ENCODE measurements at places on chromosomes 16 and 17.

GRCh38 chr17:53093391-53093790 lies 729.3 kb upstream of the KIF2B start:
- no peak for DNase-seq

DNA sequence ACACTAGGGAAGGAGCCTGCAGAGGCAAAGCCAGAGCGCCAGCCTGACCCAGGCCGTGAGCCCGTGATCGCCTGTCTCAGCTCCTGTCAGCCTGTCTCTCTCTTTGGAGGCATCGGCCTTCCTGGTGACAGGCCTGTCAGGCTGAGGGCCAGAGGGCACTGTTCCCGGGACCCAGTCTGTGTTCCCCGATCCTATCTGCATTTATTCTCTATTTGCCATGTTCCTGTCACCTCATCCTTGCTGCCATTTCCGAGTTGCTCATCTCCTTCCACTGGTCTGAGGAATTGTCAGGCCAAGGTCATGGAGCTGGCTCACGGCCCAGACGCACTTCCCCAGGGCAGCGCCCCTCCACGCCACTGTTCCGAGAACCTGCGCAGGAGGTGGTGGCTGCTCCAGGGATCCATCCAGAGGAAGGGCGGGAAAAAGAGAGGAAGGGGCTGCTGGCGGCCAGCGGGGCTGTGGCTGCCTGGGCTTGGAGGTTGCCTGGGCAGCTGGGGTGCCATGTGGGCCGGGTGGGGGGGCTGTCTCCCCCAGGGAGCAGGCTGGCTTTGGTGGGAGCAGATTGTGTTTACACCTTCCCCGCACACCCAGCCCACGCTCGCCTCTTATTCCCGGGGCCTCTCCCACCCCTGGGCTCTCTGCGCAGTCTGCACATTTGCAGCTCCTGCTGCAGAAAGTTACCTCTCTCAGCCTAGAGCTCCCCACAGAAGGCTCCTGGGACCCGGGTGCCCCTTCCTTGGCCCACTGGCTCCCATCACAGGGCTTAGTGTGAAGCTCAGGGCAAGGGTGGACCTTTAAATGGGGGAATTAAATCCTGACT lies 4.9 kb downstream of the PRCD start:
- DNase-seq: no peak

DNA sequence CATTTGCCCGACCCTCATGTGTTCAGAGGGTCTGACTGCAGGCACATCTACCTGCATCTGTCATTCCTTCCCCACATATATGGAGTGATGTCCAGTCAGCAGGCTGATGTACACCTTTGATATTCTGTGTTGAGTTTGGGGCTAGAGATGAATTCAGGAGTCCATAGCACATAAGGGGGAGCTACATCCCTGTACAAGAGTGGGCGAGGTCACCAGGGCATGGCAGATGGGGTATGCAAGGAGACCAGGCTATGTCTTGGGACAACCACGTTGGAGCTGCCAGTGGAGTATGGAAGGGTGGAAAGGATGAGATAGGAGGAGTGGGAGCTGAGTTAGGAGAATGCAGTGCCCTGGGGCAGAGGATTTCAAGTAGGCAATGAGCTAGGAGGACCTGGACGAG lies 15.0 kb downstream of the SMPD3 start:
- DNase-seq: no peak

DNA sequence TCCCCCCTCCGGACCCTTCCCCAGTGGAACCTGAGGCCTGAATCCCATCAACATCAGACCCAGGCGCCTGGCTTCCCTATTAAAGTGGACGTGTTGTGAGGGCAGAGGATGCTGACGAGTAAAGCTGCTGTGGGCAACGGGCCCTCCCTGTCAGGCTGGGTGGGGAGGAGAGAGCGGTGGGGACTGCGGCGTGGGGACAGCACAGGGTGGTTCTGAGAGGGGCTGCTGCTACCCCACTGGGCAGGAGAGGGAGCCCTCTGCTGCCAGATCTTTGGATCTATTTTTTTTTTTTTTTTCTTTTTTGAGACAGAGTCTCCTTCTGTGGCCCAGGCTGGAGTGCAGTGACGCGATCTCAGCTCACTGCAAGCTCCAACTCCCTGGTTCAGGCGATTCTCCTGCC lies 5.9 kb downstream of the CA5A start:
- DNase-seq: no peak

- DNase-seq: no peak
These were observed 16.1 kb upstream of the C16orf54 start for GRCh38 chr16:29761882-29762281.

- peak; percentile 21 for DNase-seq
These were observed 420.1 kb downstream of the HS3ST4 start for GRCh38 chr16:26111900-26112299.

DNA sequence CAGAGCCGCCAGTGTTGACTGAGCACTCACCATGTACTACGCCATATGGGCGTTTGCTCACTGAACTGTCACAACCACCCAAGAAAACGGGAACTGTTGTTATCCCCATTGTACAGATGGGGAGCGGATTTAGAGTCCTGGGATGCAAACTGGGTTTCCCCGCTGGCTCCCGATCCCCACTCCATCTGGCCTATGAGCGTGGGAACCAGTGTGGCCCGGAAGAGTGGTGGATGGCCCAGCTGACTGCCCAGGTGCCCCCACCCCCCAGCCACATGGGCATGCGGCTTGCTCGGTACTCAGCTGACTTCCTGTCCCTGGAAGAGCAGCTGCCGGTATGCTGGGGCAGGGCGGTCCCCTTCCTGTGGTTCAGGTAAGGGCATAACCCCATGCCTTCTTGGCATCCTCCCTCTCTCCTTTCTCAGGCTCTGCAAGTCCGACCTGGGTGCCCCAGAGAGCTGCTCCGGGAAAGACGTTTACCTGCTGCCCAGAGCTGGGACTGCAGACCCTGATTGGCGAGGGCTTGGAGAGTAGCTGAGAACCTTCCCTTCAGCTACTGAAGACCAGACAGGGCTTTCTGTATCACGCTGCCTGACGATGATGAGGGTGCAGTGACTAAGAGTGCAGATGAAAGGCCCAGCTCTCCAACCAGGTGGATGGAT lies 16.2 kb downstream of the SOCS3 start:
- DNase-seq: peak; percentile 84

- no peak for DNase-seq
These were observed 8.2 kb downstream of the FAM20A start for GRCh38 chr17:68592682-68593641.

DNA sequence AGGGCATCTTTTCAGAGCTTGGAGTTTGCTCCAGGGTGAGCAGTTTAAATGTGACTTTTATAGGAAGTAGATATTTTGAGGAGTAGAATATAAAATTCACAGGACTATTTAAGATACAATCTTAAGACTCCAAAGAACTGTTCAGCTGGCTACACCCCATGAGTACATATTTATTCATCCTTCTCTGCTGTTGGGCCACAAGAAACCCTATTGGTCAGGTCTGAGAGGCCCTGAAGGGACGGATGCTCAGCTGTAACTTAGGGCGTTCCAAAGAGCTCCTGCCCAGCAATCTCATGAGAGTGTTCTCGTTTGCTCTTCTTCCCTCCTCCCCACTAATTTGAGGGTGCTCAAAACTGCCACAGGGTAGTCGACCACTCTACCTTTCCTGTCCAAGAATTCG lies 7.3 kb downstream of the ST6GALNAC2 start:
- DNase-seq: no peak

DNA sequence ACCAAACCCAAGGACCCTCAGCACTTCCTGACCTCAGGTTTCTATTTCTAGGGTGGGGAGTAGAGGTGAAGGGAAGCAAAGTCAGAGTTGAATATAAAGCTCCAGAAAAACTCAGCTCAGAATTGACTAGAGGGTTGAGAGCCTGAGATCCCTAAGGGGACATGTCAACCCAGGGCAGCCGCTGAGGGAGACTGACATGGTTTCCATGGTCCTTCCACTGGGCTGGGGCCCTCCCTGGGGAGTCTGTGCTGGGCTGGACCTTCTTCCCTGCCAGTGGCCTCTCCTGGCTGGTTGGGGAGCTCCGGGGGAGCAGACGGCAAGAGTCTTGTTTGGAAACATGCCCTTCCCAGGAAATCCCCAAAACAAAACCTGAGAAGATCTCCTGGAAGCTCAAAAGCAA lies 121.3 kb downstream of the METRNL start:
- peak; percentile 4 for DNase-seq

DNA sequence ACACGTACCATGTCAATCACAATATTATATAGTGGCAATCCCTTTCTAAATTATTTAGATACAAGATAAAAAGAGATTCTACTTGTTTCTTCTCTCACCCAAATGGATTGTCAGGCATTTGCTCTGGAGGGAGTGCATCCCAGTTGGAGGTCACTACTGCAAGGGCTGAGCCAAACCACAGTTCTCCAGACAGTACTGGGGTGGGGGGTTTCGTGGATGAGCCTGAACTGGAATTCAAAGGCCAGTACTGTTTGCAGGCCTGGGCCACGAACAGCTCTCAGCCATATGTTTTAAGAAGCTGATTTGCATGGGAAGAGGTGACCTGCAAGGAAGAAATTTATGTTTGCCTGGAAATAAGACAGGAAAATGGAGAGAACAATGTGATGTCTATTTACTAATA lies 314.9 kb downstream of the PMP22 start:
- DNase-seq: no peak

GRCh38 chr17:82034371-82035011 lies 3.0 kb downstream of the DCXR start:
- peak; percentile 67 for DNase-seq

DNA sequence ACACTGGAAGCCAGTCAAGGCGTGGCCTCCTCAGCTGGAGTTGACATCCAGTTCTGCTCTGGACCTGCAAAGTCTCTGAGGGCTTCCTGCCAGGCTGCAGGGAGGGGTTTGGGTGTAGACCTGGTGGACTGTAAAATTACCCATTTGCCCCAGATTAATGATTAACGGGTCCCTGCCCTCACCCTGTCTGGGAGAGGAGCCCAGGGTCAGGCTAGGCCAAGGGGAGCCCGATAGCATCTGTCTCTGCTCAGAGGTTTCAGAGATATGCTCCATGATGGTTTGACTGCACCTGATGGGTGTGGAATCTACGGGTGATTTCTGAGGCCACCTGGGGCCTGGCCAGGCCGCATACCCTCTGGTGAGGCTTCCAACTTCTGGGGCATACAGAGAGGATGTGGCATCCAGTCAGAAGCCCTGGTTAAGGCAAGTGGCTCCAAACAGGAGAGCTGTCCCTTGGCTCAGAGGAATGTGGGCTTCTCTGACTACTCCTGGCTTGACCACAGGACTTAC lies 11.2 kb downstream of the PPY start:
- no peak for DNase-seq

DNA sequence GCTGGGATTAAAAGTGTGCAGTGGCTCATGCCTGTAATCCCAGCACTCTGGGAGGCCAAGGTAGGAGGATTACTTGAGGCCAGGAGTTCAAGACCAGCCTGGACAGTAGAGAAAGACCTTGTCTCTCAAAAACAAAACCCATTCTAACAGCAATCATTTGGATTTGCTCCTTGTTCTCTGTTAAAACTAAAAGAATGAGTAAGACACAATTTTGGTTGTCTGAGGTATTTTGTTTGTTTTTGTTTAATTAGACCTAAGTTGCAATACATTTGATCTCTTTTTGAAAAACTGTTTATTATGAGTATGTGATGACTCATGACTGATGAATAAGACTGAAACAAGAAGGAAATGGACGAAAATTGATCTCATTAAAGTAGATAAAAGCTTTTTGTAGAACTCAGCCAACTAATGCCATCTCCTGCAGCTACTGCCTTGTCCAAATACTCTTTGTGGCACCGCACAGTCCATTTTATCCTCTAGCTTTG lies 29.0 kb downstream of the GLG1 start:
- no peak for DNase-seq

- DNase-seq: no peak
These were observed 1.2 kb downstream of the MIF4GD start for GRCh38 chr17:75269844-75270217.

GRCh38 chr17:14072881-14073280 lies 3.6 kb downstream of the COX10 start:
- DNase-seq: no peak

DNA sequence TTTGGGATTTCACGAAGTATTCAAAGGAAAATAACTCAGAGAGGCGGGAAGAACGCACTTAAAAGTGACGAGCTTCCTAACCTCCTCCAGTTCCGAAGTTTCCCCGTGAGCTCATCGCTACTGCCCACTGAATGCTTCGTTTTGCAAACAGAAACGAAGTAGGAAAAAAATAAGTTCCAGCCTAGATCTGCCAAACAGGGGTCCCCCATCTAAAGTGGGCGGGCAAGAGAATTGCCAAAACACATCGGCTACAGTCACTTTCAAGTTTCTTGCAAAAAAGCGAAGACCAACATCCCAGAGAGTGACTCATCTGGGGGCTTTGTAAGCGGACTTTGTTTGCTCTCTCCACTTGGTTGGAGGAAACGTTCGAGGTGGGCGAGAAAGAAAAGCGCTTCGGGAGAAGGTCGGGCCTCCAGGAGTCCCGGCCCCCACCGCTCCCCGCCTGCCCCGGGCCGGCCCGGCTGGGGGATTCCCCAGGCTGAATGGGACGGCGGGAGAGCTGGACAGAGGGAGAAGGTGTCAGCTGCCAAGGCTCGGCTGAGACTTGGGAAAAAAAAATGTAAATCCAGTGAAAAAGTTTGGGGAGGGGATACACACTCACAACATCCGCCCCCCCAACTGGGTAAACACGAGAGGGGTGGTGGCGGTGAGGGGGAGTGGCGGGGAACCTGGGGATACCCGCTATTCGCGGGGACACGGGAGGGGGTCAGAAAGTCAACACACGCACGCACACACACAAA lies 1.0 kb downstream of the VEZF1 start:
- DNase-seq: peak; percentile 32

Data from WERI-Rb-1 (cell line).